NCI-H460 (cell line): ENCODE measurements at places on chromosomes 2 and 18. TPM values are rescaled to one million over a fixed set of nuclear protein-coding genes. Genes with fewer than 3 reads are reported as not detected.
A peak's percentile ranks its signal among the peaks of the same experiment; 100 is the strongest.

GRCh38 chr18:63741769-63742168, 33.4 kb upstream of the SERPINB7 start:
- DNase-seq: no peak

The TRIB2 gene
- total RNA-seq: 4.4 and 7.8 TPM in 2 replicates

DNA sequence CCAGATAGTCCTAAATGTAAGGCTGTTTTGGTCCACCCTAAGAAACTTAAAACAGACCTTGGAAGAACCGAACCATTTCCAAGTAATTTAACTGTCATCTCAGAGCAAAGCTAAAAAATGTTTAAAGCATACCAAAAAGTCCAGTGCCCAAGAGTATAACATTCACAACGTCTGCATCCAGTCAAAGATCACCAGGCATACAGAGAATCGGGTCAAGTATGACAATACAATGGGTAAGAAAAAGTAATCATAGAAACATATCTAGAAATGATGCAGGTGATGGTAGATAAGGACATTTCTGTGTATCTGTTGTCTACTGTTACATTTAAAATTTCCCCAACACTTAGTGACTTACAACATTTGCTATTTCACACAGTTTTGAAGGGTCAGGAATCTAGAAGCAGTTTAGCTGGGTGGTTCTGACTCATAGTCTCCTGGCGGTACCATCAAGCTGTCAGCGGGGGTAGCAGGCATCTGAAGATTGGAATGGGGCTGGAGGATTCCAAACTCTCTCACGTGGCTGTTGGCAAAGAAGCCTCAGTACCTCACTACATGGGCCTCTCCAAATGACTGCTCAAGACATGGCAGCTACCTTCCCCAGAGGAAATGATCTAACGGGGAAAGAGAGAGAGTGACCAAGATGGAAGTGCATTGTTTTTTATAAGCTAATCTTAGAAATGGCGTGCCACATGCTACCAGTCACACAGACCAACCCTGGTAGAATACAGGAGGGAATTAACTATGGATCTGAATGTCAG, 36.6 kb upstream of the DYNC2LI1 start:
- no peak for DNase-seq

DNA sequence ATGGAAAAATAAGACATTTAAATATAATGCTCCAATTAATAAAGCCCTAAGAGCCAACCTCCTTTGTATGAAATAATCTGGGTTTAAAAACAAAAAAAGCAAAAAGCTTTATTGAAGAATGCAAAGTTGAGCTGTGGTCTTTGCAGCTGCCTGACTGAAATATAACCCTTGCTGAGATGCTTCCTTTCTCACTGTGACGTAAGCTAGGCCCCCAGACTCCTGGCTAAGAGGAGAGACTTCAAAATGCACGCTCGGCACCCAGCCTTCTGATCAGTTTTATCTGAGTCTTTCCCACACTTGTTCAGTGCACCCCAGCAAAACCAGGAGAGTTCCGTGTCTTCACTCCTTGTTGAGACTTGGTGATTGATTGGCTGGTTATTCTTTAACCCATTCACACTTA, 115.3 kb downstream of the BCL11A start:
- DNase-seq: no peak

GRCh38 chr2:26742048-26742770, 21.9 kb upstream of the SLC35F6 start:
- DNase-seq: no peak

The ZEB2 gene
- total RNA-seq: 37.8 and 50.0 TPM in 2 replicates

DNA sequence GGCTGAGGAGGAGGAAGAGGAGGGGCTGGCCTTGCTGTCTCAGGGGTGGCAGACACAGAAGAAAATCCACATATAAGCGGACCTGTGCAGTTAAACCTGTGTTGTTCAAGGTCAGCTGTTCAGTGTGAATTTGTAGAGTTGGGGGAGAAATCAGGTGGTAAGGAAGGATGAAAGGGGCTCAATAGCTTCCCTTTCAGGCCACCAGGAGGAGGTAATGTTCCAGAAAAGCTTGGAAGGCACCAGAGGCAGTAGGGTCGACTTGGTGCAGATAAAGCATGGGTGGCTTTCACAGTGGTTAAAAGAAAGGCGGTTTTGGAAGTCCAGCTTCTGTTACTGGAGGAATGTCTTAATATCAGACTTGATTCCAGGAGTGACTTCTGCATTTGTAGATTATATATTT, 167.4 kb downstream of the THSD7B start:
- peak; percentile 14 for DNase-seq

DNA sequence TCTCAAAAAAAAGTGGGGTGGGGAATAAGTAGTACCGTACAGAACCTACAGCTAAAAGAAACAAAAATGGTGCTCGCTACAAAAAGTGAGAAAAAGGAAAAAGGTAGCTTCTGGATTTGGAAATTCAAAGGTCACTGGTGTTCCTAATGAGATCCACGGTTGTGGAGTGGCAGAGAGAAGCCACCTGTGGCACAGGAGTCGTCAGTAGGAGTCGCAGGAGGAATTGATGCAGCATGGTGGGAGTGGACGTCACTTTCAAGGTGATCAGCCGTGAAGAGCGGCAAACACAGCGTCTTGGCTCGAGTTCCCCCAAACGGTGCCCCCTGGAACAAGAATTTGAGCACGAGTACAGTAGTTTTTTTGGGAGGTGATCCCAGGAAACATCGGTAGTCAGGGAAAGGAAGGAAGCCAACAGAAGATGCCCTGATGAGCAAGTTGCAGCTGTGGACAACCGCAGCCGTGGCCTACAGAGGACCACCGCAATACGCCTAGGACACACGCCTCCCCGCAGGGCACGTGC, 1.4 kb upstream of the TTL start:
- DNase-seq: no peak

DNA sequence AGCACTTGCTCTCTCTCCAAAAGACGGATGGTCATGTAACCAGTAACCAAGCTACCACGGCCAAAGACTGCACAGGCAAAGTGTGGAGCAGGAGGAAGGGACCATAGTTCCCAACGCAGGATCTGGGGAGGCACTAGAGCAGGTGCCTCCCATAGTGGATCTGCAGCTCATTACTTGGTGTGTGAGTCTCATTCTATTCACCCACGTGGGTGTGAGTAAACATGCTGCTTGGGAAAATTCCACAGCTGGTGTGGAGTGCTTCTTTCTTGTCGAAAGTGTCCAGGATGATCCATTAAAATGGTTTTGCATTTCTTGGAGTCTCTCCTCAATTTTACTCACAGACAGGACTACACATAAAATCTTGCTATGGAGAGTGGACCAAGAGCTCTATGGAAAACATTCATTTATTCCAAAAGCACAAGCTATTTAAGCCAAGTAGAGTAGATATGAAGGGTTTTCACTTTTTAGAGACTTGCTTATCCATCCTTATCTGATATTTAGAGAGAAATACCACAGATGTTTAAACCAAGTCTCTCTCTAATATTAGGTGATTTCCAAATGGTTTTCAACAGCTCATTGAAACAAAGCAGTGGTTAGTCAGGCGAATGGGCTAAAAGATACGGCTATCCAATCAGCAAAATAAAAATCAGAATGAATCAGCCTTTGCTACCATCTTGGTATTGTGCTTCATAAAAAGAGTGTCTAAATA, 104.3 kb upstream of the CCDC195 start:
- no peak for DNase-seq

The CNTNAP5 gene
- not detected in 2 replicates for total RNA-seq

DNA sequence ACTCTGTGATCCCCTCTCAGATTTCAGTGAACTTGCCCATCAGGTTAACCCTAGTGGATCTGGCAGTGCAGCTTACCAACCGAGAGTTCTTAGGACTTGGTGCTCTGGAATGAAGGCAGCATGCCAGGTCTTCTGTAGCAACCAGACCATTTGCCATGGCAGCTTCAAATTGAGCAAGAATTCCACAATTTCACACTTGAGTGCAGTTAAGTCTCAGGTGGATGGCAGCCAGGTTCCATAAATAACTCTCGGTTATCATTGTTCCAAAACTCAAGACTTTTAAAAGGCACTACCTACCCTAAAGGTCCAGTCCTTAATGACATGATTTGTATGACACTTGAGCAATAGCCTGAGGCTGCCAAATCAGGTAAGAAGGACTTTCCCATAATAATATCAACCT, 48.1 kb downstream of the GALNT3 start:
- DNase-seq: no peak

GRCh38 chr2:181378491-181378890, 78.7 kb upstream of the ITGA4 start:
- no peak for DNase-seq

DNA sequence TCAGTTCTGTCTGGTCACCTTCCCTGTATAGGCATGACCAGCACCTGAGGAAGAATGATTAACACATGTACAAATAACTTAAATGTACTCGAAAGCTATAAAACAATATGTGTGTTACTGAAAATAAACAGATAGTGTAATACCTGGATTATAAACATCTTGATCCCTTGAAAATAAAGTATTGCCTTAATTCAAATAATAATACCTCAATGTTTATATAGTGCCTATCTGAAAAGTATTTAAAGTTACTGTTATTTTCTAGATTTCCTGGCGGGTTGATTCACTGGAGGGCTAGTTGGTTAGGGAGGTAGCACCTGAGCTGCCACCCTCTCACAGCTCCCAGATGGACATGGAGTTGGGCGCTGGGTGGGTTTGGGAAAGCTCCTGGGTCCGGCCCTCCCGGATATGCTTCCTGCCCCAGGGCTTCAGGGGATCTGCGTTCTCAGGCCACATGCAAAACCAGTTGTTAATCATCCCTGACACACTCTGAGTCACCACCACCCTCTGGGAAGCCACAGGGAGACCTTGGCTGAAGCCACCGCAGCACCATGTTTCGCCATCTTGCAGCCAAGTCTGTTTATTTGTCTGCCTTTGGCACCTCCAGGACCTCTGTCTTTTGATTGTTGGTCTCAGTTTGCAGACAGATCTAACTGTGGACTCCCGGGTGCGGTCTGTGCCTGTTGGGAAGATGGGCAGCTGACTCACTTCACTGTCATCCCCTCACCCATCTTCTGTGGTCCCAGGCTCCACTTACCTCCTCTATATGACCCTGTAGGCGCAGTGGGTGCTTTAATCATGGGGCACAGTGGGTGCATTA, 35.3 kb downstream of the RAB31 start:
- DNase-seq: peak; percentile 96

The UGT1A8 gene
- not detected in 2 replicates for total RNA-seq

The ABCB11 gene
- total RNA-seq: not detected in 2 replicates

The HTR2B gene
- not detected in 2 replicates for total RNA-seq

DNA sequence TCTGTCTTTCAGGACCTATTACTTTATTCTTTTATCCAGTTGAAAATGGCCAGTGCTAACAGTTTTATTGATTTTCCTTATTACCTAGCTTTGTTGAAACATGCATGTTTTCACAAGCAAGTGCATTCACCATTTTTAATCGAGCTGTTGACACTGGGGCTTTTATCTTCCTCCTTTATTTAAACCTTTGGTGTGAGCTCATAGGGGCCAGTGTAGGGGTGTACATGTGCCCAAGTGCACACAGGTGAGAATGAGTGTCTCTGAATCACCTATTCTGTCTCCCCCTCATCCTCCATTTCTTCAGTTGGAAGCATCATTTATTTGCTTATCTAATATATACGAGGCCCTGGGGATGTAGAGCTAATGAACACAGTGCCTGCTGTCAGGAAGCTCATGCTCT, 199.1 kb downstream of the PRKCE start:
- no peak for DNase-seq

The ZBTB7C gene
- total RNA-seq: 0.09 and 0.35 TPM in 2 replicates

The ASB18 gene
- total RNA-seq: not detected in 2 replicates

DNA sequence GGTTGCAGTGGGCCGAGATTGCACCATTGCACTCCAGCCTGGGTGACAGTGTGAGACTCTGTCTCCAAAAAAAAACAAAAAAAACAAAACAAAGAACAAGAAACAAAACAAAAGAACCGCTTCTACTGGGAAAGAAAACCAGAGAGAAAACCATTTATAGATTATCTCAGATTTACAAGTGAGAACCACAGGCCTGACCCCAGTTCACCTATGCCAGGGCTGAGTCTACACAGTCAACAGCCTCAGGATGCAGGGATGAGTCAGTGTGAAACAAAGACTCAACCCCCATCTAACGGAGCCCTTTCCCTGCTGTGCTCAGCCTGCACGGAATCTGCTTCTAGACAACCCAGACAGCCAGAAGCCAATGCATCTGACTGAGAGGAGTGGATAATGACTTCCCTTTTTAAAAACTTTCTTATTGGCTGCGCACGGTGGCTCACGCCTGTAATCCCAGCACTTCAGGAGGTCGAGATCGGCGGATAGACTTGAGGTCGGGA, 25.5 kb upstream of the YWHAQ start:
- DNase-seq: peak; percentile 21

GRCh38 chr2:38167968-38168350, 92.0 kb upstream of the CYP1B1 start:
- no peak for DNase-seq

GRCh38 chr18:26977781-26978180, 112.3 kb upstream of the AQP4 start:
- DNase-seq: no peak

The SLC23A3 gene
- 1.4 and 1.7 TPM in 2 replicates for total RNA-seq

GRCh38 chr2:121828281-121828731, 72.9 kb downstream of the TSN start:
- DNase-seq: no peak

The FAM124B gene
- not detected in 2 replicates for total RNA-seq

The ACOXL gene
- not detected in 2 replicates for total RNA-seq

DNA sequence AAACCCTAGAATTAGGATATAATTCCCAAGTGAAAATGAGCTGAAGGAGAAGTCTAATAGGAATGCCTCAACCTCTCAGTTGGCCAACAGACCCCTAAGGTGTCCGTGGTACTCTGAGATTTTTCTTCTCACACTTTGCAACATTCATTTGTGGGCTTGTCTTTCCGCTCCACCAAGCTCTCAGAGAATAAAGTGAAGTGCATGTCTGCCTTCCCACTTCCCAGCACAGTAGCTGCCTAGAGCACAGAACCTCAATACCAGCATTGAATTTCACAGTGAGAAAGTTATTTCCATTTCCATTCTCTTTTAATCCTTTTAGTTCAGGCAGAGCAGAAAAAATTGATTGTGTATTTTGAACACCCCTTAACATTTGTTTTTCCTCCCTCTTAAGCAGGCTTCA, 451.8 kb downstream of the TGIF1 start:
- DNase-seq: no peak

The PLA2R1 gene
- total RNA-seq: 20.2 and 22.8 TPM in 2 replicates

The HOXD12 gene
- 0.20 TPM in 1 of 2 replicates, not detected in the other for total RNA-seq

The ALKAL2 gene
- total RNA-seq: not detected in 2 replicates

The APCDD1 gene
- total RNA-seq: not detected in 2 replicates

DNA sequence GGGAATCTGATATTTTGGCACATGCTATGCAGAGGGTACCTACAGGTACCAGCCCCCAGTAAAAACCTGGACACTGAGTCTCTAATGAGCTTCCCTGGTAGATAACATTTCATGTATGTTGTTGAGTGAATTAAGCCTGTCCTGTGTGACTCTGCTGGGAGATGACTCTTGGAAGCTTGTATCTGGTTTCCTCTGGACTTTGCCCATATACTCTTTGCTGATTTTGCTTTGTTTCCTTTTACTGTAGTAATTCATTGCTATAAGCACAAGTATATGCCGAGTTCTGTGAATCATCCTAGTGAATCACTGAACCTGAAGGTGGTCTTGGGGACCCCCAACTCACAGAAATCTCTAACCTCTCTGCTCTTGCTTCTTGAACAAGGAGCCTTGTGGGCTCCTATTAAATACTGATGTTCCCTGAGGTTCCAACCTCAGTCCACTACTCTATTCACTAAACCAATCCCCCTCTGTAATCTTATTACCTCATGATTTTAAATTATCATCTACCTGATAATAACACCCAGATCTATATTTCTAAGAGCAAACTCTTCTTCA, 94.3 kb upstream of the WDSUB1 start:
- no peak for DNase-seq
